BE2C (cell line): ENCODE measurements at places on chromosomes 3 and 15.

GRCh38 chr15:89406218-89406939 is 71.8 kb upstream of the POLG start:
- no peak for DNase-seq

- DNase-seq = no peak
Measured at GRCh38 chr3:56052188-56052587, 416.1 kb downstream of the ERC2 start.

GRCh38 chr3:124079912-124080276 is 88.0 kb upstream of the ROPN1 start:
- no peak for DNase-seq

DNA sequence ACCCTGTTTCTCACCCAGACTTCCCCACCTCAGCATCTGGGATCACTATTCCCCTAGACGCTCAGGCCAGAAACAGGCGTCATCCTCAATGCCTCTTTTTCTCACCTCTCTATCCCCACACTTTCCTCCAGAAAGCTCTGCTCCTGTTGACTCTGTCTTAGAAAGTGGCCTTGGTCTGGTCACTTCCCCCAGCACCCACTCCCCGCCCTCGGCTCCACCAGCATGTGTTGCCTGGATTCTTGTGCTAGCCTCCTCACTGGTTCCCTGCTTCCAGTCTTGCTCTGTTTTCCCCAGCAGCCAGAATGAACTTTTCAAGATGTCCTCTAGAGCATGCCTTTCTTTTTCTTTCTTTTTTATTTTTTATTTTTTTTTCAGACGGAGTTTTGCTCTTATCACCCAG is 39.7 kb upstream of the ESYT3 start:
- DNase-seq = no peak

GRCh38 chr15:85761635-85762034 is 33.1 kb downstream of the KLHL25 start:
- no peak for DNase-seq

DNA sequence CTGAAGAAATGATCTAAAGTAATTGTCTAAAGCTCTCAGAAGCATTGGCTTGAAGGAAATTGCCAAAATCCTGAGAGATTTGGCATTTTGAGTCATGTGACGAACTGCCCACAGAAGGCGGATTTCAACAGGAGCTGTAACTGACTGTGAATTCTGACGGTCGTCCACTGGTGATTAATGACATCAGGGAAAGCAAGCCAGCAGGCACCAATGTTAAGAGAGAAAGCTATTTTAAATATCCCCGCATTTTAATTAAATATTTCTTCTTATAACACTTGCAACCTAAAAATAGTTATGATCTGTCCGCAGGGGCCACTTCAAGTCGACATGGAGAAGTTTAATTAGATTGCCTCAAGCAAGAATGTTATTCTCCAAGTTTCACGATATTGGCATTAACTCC is 51.6 kb downstream of the WNT5A start:
- DNase-seq = no peak

GRCh38 chr15:78079298-78080087 is 2.0 kb upstream of the TBC1D2B start:
- no peak for DNase-seq

- DNase-seq = no peak
Measured at GRCh38 chr3:10047876-10048275, 21.6 kb downstream of the FANCD2 start.

- no peak for DNase-seq
Measured at GRCh38 chr3:34421762-34422161, 623.3 kb downstream of the PDCD6IP start.

DNA sequence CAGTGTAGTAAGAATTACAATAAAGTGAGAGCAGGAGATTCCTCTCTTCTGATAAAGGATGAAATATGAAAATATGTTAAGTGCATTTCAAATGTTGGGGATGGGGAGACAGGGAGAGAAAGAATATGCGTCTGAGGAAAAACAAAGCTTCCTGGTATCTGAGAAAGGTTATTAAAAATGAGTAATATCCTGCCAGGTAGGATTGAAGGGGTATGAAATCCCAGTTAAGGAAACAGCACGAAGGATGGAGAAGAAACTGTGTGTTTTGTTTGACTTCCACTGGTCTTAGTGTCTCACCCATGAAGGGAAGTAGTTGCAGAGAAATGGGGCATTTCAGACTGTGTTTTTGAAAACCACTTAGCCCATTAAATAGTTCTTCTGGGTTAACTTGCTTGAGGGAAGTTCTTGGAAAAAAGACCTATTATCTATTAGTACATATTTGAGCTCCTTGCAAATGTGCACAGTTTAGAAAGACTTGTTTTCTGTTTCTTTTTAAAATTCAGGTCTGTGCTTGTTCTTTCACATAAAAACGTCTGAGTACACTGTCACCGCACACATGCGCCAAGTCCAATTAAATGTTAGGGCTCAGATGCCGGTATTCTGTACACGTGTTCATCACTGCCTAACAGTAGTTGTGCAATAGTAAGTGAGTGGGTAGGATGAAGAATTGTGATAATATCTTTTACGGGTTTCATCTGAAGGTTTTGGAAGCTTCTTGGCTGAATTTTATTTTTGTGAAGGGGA is 196.1 kb upstream of the P2RY1 start:
- DNase-seq = no peak

- no peak for DNase-seq
Measured at GRCh38 chr3:188287339-188287738, 133.4 kb downstream of the LPP start.

DNA sequence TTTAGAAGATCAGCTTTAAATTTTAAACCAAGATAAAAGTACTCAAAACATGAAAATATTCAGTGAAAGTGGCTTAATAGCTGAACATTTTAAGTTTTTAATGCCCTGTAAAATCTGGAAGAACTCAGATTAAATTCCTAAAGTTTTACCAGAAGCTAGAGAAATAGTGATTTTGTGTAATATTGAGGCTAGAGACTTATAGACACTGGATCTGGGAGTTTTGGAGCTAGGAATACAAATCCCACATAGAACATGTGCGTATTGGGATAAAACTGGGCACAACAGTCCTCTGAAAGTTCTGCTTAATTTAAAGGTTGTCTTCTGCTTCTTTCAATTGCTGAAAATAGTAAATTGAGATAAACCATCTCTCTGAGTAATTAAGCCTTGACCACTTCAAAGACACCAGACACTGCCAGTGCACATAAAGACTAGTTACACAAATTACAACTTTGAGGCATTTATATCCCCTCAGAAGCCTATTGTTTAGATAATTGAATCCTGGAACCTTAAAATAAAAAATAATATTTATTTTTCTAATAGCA is 1382.5 kb downstream of the OTOL1 start:
- DNase-seq = no peak

DNA sequence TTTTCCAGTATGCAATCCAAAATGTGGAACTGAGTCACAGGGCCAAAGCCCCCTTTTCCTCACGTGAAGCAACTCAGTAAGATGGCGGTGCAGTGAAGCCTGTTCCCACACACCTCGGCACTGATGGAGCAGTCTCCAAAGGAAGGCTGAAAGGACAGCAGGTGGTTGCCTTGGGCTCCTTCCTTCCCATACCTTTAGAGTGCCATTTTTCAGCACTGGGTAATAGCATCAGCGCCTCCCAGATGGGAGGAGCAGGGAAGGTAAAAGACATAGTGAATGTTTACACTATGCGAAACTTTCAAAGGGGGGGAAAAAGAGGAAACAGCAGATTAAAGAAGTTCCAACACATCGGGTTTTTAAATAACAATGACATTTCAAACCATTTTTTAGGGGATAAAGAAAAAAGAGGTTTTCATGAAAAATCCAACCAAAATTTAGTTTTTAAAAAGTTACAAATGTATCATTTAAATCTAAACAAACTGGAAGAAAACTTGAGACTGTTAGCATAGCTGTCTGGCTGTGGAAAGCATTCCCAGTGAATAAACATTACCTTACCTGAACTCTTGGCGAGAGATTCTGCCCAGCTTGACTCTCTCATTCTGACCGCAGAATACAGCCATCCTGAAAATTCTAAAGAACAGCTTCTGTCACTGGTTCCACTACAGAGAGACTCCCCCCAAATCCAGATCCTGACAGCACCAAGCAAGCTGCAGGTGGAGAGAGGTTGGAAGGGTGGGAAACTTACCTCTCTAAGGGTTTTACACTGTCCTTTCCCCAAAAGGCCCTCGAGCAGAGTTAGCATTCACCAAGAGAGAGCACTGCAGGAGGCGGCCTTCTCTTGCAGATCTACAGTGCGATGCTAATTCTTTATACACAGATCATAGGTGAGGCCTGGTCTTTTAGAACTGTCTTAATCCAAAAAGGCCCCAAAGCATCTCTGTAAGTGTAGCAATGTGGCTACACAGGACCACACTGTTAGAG is 32.6 kb downstream of the ABCC5 start:
- DNase-seq = no peak

- no peak for DNase-seq
Measured at GRCh38 chr3:74303711-74304110, 310.7 kb downstream of the CNTN3 start.

GRCh38 chr15:60345598-60345997 is 52.2 kb downstream of the ANXA2 start:
- DNase-seq = no peak

DNA sequence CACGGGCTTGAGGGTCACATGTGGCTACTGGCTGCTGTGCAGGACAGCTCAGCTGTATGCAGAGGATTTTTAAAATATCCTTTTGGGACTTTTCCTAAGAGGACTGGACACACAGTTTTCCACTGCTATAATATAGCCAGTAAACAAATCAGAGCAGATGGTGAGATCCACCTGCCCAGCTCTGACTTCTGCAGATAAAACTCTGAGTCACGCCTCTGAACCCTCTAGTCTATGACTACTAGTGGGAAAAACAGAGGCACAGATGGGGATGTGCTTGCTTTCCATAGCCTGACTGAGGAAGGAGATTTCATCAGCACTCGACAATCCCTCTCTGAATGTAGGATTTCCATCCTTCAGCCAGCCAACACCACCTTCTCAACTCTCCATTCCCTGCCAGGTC is 45.1 kb downstream of the COLQ start:
- peak; percentile 35 for DNase-seq

GRCh38 chr3:108345492-108346205 is 49.3 kb downstream of the HHLA2 start:
- DNase-seq = no peak

GRCh38 chr3:132783152-132783551 is 60.9 kb upstream of the NPHP3 start:
- DNase-seq = no peak

DNA sequence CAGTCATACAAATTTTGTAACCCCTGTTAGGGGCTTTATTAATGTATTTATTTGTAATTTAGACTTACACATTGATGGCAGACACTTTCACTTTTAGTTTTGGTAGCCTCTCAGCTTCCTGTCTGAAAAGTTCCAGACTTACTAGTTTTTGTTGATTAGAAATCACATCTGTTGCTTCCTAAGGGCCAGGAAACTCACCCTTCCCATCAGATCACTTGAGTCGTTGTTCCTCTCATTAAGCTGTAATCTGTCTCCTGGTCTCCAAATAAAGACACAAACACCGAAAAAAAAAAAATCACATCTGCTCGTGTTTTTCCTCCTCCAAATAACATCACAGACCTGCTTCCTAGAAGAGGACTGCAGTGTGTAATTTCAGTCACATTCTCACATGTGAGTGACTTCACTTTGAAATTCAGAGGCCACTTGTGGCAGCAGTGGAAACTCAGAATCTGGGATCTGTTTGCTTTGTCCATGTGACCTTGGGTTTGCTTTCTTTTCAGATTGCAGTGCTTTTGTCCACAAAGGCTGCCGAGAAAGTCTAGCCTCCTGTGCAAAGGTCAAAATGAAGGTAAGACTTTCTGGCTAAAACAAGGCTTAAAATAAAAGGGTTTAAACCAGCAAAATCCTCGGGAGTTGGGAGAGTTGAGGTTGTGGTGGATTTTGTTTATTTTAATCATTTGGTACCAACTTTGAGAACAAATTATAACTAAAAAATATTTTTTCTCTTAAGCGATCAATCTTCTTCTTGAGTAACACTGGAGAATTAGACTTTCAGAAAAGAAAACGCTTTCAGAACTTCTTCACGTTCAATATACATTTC is 87.0 kb downstream of the KLHL25 start:
- DNase-seq = no peak

DNA sequence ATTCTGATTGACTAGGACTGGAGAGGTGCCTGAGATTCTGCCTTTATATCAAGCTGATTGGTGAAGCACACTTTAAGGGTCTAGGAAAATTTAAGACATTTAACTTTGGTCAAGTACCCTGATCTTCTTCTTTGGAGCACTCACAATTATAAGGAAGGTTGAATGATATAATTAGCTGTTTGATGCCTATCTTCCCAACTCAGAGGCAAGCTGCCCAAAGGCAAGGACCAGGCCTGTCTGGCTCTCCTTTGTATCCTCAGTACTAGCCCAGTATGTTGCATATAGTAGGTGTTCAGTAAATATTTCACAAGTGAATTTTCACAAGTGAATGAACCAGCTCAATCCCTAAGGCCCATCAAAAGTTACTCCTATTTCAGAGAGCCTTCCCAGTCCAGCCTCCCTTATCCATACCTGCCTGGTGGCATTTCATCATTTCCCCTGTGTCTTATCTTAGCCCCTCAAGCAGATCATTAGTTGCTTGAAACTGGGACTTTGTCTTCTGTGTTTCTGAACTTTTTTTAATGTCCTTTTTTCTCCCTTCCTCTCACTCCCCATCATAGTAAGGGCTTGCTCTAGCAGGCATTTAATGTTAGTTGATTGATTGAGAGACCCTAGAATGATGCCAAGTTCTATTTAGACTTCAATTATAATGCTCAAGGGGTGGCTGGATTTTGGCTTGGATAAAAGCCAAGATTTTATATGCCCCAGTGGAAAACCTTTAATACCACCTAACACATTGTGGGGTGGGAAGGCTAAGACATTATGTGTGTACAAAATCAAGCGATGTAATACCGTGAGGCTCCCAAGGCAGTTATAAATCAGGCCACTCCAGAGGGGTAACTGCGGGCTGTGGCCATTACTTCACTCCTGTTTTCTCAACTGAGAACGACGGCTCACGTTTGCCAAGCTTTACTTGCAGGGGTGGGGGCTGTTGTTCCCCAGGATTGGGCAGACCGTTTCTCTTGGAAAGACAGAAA is 43.2 kb upstream of the BOC start:
- no peak for DNase-seq

GRCh38 chr3:128698211-128699047 is 27.6 kb upstream of the RAB7A start:
- DNase-seq = no peak

DNA sequence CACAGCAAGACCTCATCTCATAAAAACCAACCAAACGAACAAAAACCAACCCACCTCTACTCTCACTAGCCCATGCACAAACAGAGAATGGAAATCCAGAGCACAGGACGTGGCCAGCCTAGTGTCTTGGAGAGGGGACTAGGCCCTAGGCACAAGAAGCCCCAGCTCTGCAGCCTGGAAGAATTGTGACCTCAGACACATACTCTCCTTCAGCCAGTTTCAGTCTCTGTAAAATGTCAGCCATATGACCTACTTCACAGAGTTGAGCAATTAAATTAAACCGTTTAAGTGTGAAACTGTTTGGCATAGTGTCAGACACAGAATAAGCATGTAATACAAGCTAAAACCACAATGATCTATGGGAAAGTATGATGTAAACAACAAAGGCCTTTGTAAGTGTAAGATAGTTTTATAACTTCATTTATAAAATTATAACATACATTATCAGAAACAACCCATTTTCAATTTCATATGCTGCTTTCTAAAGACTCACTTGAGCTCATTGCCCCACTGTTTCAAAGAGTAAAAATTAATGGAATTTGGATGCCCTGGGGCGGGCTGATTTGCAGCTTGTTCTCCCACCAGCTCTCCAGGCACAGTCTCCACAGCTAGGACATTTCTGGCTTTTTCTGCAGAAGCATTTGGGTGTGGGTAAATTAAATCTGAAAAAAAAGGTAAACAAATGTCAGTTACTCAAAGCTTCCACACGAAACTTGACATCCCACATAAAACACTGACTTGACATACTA is 32.9 kb downstream of the TBC1D2B start:
- DNase-seq = no peak

- DNase-seq = no peak
Measured at GRCh38 chr3:25294169-25294805, 133.8 kb upstream of the RARB start.
